ENCODE measurements at places on chromosomes 7 and 10.

GRCh38 chr10:53007527-53007842 is 234.9 kb upstream of the MBL2 start:
- no peak for DNase-seq

DNA sequence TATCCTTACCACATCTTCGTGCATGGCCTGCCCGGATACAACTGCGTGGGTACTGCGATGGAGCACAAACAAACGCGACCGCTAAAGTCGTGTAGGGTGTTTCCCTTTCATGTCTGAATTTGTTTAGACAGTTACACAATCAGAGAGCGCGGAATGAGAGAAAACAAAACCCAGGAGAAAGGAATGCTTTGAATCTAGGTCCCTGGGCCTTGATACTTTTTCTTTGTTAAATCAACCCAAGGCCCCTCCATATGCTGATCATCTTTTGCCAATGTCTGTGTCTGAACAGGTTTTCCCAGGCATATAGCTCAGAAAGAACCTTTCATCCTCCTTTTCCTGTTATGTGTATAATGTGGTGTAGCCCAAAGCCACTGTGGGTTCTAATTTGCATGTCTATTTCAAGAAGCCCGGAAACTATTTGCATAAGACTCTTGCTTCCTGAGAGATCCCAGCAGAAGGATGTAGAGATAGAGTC is 145.8 kb downstream of the FRMD4A start:
- DNase-seq, result no peak

DNA sequence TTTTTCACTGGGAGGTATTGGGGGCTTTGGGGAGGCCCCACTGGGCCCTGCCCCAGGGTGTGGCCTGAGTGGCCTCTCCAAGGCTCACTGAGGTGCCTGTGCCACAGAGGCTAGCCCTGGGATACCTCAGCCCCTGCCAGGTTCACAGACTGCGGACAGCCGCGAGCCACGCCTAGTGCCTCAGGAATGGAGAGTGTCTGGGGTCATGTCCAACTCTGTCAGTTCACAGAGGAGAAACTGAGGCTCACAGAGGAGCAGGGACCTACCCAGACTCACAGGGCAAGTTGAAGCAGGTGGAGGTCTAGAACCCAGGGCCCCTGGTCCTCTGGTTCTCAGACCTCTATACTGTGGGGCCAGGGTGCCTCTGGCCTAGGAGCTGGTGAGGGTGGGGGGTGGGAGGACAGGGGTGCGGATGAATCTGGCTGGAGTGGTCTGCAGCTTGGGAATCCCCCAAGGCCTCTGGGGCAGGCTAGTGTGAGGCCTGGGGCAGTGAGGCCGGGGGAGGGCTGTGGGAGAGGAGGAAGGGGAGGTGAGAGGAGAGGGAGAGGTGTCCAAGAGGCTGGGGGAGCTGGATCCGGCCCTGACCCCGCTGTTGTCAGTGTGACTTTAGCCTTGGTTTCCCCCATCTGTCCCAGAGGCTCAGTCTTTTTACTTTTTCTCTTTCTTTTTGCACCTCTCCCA is 20.0 kb downstream of the NEURL1 start:
- DNase-seq, result no peak

GRCh38 chr7:124881981-124882380 is 47.6 kb downstream of the POT1 start:
- no peak for DNase-seq

GRCh38 chr7:6157685-6158423 is 114.6 kb downstream of the CYTH3 start:
- DNase-seq, result no peak
